ENCODE measurements at places on chromosomes 1 and 21.

- no peak for DNase-seq
Measured at GRCh38 chr1:5577255-5578040, 414.8 kb downstream of the NPHP4 start.

GRCh38 chr1:204313675-204314074, 46.1 kb downstream of the PLEKHA6 start:
- DNase-seq: no peak

GRCh38 chr1:162552684-162553252, 8.8 kb upstream of the UAP1 start:
- no peak for DNase-seq

DNA sequence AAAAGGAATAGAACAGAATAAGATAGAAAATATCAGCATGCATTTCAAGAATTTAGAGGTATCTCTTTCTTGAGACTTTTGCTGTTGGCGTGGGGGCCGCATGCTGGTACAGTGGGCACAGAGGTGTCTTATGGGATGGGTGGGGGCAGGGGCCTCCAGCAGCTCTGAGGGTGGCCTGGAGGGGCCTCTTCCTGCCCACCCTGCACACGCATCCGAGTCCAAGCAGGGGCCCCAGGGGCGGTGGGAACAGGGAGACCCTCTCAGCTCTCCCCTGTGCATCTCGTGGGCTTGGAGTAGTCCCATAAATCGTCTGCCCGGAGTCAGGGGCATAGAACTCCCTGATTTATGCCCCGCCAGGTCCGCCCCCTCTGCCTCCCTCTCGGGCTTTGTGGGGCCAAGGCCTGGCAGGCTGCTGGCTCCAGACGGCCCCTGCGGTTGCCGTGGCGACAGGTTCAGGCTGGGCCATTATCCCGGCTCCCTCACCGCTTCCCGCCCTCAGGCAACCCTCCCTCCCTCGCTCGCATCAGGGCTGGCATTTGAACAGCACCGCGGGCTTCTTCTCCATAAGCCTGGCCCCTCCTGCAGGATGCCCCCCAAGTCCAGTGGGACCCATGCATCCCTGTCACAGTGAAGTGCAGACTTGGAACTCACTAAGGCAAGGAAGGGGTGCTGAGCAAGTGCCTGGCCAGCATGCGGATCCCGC, 133.2 kb upstream of the ZBTB40 start:
- DNase-seq: no peak

DNA sequence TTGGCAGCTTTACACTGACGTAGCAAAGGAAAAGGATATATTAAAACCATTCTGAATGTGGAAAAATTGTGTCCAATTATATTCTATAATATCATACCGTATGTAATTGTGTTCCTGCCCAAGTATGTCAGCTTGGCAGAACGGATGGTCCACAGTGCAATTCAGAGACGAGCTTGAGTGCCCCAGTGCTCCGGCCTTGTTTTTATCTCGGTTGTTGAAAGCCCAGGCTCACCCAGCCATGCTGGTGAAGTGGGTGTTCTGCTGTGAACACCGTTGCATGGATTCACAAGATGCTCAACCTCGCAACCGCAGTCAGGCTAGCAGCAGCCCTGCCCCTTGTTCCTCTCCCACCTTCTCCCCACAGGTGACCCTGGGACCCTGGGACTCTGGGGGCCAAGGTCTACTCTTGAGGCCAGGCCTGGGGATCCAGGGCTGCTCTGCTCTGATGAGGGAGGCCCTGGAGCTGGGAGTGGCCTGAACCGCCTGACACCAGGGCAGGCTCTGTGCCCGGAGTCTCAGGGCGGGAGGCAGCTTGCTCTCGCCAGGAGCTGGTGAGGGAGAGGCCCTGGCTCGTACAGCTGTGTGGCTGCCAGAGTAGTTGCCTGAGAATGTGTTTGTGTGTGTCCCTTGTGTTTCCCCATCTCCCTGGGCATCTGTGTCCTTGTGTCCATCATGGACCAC, 11.2 kb downstream of the PTPRF start:
- DNase-seq: no peak

DNA sequence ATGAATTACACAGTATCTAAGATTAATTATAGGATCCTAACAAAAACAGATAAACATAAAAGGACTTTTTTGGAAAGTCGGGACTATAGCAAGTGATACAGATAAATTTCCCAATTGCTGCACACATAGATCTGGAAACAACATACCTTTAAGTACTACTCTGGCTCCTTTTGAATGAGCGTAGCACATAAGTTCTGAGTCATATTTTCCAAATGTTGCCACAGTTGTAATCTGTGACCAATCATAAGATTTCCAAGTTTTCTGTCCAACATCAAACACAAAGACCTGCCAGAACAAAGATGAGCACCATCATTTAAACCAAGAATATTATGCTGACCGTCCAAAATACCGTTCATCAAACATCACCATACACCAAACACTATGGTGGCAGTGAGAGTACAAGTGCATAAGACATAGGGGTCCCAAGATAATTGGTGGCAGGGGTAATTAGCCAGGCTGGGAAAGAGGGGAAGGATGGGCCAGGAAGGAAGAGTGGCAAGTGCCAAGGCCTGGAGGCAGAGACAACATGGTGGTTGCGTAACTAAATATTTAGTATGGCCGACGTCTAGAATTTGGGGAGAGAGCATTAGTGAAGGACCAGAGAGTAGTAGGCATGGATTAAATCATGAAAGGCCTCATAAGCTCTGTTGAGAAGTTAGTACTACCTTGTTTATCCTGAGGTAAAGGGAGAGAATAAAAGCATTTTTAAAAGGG, 3.6 kb downstream of the CTBS start:
- no peak for DNase-seq

GRCh38 chr1:214332946-214333798, 52.2 kb downstream of the SMYD2 start:
- peak; percentile 44 for DNase-seq

- DNase-seq: no peak
Measured at GRCh38 chr1:92329347-92330129, 30.7 kb downstream of the RPAP2 start.

GRCh38 chr1:43366601-43367025, 1.2 kb downstream of the ELOVL1 start:
- DNase-seq: no peak

GRCh38 chr1:222392556-222392955, 155.3 kb downstream of the HHIPL2 start:
- no peak for DNase-seq

DNA sequence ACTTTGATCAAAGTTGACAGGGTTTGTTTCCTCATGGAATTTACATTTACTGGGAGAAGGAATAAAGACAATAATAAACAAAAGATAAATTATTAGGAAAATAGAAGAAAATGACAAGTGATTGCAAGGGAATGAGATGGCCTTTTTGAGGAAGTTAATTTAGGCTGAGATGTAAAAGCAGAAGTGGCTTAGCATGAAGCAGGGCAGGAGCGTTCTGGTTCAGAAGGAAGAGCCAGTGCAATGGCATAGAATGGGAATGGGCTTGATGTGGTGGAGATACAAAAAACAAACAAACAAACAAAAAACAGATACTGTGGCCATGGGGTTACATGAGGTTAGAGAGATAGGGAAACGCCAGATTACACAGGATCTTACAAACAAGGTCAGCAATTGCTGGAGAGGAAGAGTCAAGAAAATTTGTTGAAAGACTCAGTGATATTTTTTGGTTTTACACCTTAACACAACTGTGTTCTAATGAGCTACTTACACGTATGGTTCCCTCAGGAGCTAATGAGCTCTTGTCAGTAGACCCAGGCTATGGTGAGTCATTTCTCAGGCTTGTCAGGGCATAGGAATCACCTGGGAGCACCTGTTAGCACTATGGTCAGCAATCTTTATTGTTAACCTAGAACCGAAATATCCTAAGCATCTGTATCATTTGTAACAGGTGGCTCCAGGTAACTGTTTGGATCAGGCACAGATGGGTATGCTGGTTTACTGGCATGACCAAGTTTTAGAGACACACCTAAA, 8.7 kb upstream of the CADM3 start:
- DNase-seq: no peak

GRCh38 chr21:36513430-36513829, 33.5 kb upstream of the CLDN14 start:
- no peak for DNase-seq

GRCh38 chr1:235027862-235028250, 100.8 kb downstream of the TOMM20 start:
- DNase-seq: no peak

DNA sequence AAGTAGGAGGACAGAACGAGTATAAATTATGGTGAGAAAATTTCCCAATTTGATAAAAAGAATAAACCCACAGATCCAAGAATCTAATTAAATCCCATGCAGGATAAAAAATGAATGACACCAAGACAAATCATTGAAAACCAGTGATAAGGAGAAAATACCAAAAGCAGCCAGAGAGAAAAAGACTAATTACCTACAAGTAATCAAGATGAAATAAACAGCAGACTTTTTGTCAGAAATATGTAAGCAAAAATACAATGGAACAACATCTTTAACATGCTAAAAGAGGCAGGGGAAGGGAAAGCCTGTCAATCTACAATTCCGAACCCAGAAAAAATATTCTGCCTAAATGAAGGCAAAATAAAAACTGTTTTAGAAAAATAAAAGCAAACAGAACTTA, 20.7 kb upstream of the CCN1 start:
- DNase-seq: no peak

DNA sequence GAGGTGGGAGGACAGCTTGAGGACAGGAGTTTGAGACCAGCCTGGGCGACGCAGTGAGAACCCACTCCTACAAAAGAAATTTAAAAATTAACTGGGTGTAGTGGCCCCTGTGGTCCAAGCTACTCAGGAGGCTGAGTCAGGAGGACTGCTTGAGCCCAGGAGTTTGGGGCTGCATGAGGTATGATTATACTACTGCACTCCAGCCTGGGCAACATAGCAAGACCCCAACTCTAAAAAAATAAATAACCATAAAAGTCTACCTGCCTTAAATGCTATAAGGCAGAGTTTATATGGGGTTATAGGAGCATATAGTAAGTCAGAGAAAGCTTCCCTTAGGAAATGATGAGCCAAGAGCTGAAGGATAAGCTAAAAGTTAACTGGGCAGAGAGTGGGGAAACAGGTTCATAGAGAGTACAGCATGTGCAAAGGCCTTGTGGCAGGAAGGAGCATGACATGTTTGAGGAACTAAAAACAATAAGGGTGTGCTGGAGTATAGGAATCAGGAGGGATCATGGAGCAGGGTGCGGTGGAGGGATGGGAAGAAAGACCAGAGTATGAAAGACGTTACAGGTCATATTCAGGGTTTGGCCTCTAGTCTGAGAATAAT, 68.3 kb downstream of the ADSS2 start:
- DNase-seq: no peak

DNA sequence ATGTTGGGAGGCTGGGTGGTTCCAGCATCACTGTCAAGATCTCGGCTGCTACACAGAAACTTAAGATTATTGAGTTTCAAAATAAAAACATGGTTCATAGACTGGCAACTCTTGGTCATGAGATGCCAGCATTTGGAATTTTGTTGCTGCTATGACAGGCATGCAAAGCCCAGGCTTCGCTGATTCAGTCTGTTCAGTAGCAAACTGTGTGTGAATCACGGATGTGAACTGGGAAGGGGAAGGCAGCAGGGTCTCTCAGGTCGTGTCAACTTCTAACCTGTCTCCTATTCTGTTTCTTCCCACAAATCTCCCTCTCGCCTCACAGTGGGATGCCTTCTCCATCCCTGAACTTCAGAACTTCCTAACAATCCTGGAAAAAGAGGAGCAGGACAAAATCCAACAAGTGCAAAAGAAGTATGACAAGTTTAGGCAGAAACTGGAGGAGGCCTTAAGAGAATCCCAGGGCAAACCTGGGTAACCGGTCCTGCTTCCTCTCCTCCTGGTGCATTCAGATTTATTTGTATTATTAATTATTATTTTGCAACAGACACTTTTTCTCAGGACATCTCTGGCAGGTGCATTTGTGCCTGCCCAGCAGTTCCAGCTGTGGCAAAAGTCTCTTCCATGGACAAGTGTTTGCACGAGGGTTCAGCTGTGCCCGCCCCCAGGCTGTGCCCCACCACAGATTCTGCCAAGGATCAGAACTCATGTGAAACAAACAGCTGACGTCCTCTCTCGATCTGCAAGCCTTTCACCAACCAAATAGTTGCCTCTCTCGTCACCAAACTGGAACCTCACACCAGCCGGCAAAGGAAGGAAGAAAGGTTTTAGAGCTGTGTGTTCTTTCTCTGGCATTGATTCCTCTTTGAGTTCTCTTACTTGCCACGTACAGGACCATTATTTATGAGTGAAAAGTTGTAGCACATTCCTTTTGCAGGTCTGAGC, 25.5 kb downstream of the EIF2D start:
- no peak for DNase-seq

- DNase-seq: no peak
Measured at GRCh38 chr21:15034126-15034853, 30.5 kb downstream of the NRIP1 start.

- no peak for DNase-seq
Measured at GRCh38 chr1:220791285-220791684, 4.6 kb downstream of the MTARC1 start.

DNA sequence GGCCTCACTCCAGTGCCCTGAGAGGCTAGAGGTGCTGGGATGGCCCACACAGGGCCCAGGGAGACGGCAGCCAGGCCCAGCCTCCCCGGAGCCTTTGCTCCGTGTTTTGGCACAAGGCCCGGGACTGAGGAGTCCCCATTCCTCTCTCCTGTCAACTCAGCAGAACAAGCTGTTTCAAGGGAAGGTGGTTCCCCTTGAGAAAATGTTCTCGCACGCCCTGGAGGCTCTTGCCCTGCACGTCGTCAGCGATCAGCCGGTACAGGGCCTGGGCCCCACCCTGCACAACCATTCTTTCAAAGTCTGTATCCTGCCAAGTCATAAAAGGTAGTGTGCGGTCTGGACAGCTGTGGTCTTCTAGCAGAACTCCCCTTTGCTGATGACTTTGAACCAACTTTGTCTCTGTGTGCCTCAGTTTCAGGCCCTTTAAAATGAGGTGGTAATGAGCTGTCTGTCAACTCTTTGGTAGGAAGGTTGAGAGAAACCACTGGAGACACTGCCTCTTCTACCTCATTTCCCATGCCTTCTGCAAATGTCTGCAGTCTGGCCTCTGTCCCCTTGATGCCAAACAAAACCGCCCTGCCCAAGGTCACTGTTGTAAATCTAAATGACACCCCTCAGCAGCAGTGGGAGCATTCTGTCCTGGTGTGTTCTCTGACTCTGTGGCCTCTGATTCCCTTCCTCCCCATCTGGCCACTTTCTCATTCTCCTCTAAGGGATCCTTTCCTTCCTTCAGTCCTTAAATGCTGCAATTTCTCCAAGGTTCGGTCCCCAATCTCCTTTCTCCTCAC, 138.6 kb upstream of the JUN start:
- DNase-seq: peak; percentile 70

GRCh38 chr21:39072468-39072867, 110.8 kb downstream of the PSMG1 start:
- no peak for DNase-seq

- DNase-seq: peak; percentile 64
Measured at GRCh38 chr1:166910396-166910994, 34.4 kb upstream of the TADA1 start.
